ENCODE measurements at places on chromosomes 16 and 17.

DNA sequence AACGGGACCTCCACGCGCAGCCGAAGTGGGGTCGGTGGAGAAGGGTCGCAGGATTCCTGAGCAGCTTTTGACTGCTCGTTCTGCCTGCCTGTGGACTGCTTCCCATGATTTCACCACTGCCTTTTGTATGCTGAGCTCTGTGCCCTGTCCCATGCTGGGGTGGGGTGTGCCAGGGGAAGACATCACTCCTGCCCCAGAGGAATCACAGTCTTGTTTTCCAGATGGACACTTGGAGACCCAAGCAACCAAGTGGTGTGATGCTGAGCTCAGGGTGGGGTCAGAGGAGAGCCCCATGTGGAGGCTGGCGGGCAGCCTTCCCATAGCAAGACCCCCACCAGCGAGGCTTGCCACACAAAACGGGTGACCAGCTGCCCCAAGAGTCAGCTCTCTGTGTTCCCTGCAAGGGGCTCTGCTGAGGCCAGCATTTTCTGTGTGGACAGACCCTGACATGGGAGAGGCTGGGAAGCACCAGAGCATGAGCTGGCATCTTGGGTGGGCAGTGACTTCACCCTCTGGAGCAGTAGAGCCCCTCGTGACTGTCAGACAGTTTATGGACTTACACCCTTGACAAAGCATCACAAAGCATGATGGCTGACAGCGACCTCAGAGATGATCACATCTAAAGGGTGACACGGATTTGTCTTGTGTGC lies 111.9 kb downstream of the GNAO1 start:
- no peak for DNase-seq

- no peak for DNase-seq
These were observed 8.0 kb upstream of the ZNF500 start for GRCh38 chr16:4775005-4775404.

- no peak for DNase-seq
These were observed 4.6 kb downstream of the TAOK1 start for GRCh38 chr17:29394761-29395160.

GRCh38 chr17:39197380-39198185 lies at the start of gene CACNB1:
CACNB1 (minus strand) TSS chr17:39197669; CDS start chr17:39197495, 174 bp downstream.
- peak; percentile 97 for DNase-seq

- DNase-seq, result no peak
These were observed 45.1 kb downstream of the AHSP start for GRCh38 chr16:31572821-31573220.

GRCh38 chr17:50544516-50544915 lies 2.5 kb upstream of the SPATA20 start:
- no peak for DNase-seq

- no peak for DNase-seq
These were observed 307.2 kb upstream of the MYOCD start for GRCh38 chr17:12358477-12358876.

DNA sequence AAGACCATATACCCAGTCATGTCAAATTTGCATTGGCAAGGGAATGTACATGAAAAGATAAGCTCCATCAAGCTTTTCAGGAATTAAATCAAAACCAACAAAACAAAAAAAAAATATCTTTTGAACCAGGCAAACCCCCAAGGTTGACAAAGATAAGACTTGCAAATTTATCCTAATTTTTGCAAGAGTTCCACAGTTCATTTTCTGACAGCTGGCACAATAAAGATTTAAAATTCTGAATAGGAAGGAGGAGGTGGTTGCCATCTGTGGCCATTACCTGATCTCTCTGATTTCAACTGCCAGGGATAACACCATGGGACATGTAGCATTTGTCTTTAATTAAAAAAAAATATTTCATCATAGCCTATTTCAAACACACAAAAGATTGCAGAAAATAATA lies 135.9 kb upstream of the SHISA6 start:
- no peak for DNase-seq

- DNase-seq, result no peak
These were observed 1.1 kb downstream of the CD79B start for GRCh38 chr17:63930951-63931575.

- DNase-seq, result no peak
These were observed 1.3 kb downstream of the SRL start for GRCh38 chr16:4240624-4241023.

DNA sequence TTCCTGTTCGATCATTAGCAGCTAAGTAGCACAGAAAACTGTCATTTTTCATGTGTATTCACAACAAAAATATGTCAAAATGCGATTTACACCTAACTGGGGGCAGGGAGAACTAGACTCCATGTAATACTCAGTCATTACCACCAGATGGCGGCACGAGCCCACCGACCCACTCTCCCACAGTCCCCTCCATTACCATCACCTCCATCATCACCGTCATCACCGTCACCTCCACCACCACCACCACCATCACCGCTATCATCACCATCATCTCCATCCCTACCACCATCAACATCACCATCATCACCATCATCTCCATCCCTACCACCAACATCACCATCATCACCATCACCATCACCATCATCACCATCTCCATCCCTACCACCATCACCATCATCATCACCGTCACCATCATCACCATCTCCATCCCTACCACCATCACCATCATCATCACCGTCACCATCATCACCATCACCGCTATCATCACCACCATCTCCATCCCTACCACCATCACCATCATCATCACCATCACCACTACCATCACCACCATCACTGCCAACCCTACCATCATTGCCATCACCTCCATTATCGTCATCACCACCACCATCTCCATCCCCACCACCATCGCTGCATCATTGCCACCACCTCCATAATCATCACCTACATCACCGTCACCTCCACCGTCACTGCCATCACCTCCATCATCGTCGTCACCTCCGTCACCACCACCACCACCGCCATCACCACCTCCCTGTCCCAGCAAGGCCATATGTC lies 14.4 kb downstream of the NDUFAF8 start:
- DNase-seq, result peak; percentile 70

DNA sequence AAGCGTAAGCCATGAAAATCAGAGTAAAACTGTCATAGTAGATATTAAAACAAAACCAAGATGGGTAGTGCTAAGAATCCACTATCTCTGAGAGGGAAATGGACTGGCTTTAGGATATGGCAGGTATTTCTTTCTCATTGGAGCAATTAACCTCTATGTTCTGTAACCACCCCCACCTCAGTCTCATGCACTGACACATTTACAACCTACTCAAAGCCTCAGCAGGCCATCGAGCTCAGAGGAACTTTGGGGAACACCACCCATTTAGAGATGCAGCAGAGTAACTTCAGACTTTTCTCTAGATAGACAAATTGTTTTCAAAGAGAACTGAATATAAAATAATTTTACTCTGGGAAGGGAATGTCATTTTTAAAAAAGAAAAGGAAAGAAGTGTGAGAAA lies 615.8 kb upstream of the ZFHX3 start:
- DNase-seq, result no peak

GRCh38 chr17:73947281-73947965 lies 256.1 kb upstream of the RPL38 start:
- DNase-seq, result no peak
